Right forelimb (tissue), 1 donor: ENCODE measurements at places on chromosomes 12 and 14.

- DNase-seq, result no peak
These were observed 49.1 kb downstream of the TMX1 start for GRCh38 chr14:51289169-51289568.

DNA sequence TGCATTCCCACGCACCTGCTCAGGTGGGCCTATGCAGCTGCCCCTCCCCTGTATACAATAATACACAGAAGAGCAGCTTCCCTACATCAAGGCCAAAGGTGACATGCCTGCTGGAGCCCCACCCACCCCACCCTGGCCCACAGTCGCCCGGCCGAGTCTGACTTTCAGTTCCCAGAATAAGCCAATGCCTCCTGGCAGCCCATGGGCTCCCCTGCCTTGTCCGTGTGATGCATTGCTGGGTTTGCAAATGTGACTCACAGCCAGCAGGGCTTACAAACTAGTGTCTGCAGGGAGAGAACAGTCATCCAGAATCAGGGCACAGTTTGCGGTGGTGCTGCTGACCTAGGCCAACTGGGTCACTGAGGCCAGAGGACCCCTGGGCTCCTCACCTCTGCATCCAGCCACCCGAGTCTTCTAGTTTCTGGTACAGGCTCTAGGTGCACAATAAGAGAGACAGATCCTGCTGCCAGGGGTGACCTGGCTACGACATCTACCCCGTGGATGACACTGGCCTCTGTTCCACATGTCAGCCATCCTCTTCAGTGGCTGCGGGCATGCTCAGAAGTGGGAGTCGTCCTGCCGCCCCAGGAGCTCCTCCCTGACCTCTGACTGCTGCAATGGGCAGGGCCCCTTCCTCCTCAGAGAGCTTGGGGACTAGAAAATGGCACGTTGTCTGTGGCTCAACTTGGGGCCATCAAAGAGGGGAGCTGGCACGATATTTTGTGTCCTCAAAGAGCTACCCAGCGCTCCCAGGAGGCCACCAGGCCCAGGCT, 84.5 kb downstream of the CHGA start:
- no peak for DNase-seq

- DNase-seq, result no peak
These were observed 8.5 kb downstream of the RACGAP1 start for GRCh38 chr12:50016501-50017475.

DNA sequence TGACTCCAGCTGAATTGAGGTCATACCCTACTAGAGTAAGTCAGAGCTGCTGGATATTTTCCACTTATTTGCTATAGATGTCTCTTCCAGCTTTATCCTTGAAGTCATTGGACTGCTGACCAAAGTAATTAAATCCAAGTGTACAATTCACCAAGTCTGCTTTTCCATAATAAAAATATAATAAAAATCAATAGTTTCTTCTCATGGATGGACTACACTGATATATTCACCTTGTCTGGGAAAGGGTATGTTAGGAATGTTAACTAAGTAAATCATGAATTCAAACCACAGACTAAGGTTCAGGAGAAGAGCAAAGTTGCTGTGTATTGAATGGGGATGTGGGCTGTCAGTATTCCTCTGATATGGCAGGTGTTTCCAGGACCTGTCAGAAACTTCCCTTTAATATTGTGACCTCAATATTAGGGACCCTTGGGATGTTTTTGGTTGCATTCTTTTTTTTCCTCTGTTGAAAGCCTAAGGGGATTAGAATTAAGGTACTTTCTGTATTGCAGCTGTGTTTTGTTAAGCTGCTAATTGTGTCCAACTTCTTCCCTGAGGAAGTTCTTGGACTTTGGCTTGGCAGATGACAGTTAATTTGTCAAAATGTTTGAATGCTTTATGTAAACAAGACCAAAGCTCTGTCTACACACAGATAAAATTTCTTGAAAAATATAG, 284.0 kb downstream of the ATP23 start:
- DNase-seq, result no peak

DNA sequence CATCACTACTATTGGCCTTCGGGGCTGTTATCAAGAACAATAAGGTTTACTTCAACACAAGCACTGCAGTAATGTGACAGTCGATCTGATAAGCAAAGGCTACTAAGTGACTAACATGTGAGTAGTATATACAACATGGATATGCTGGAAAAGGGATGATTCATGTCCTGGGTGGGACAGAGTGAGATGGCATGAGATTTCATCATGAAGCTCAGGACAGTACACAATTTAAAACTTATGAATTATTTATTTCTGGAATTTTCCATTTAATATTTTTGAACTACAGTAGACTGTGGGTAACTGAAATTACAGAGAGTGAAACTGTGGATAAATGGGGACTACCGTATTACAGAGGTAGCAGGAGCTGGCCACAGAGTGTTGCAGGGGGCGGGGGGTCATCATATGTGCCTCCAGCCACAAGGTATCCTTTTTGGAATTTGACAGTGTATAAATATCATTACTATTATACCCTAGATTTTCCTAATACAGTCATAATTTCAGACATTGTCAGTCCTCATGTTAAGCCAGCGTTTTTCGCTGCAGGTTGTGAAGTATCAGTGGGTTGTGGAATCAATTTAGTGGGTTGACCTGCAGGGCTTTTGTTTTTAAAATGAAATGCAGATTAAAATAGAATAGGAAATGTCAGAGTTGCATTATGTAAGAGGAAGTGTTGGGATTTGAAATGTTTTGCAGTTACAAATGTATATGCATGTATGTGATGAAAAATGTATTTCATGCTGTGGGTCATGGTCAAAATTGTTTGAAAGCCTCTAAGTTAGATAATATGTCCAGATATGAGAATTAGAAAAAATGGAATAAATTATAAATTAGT, 148.0 kb upstream of the NUDT4 start:
- DNase-seq, result no peak

DNA sequence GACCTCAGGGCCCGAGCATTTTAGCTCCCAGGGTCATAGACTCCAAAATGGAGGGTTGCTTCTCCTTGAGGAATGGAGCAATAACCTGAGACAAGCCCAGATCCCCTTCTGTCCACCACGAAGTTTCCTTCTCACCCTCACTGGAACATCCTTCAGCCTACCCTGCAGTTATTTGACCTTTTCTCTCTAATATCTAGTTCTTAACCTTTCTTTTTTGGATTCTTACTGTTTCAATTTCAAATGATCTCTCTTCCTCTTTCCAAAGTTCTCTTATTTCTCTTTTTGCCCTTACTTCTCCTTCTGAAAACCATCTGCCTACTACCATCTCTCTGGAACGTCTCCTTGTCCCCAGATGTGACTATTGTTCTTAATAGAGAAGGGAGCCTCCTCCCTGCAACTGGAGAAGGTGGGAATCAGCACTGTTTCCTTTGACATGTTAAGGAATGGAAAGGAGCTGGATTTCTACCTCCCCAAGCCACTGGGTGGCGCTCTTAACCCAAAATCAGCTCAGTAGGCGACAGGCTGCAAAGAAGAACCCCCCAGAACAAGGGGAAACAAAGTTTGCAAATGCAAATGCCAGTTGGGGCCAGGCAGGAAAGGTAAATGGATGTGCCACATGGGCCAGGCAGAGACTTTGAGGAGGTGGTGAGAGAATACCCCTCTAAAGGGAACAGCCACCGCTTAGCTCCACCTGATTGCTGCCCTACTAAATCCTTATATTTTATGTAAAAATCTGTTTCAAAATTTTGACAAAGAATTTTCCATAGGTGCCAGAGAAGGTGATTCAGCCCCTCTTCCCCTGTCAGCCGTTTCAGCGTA, 22.4 kb upstream of the PDE1B start:
- peak; percentile 72 for DNase-seq

DNA sequence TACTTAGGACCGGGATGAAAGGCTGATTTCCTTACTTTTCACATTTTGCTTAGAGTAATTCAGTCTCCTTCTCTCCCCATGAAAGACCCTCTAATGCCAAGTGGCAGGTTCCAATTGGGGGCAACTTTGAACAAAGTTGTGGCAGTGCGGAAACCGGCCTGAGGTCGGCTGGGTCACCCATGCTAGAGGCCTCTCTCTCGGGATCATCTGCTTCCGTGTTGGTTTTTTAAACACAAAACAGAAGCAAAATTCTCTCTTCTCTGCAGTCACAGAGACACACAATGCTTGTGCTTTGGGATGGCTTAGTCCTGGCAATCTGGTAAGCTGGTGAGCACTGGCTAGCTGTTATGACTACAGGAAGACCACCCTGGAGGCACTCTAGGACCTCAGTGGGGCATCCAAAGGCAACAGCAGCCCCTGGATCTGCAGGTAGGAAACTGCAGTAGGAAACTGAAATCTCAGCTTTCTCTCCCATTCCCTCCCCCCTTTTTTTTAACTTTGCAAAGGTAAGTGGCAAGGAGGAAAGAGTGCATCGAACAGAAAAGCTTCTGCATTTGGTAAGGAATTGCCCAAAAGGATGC, 102.1 kb downstream of the BCL11B start:
- DNase-seq, result no peak

GRCh38 chr12:49882248-49882850, 21.4 kb downstream of the FAIM2 start:
- DNase-seq, result no peak

DNA sequence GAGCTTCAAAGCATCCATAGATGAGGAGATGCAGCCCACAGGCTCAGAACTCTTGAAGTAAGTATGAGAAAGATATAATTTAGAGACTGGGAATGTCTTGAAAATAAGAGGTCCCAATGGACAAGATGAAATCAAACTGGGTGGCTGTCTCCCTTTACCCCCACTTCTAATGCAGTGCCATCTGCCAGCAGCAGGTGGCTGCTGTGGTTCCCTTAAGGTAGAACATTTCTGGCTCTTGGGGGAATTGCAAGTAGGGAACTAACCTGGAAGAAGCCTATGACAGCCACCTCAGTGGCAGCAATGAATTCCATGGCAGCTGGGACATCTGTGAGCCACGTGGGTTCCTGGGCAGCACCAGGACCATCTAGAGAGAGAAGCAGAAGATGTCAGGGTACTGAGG, 648 bp downstream of the ERP27 start:
- no peak for DNase-seq

DNA sequence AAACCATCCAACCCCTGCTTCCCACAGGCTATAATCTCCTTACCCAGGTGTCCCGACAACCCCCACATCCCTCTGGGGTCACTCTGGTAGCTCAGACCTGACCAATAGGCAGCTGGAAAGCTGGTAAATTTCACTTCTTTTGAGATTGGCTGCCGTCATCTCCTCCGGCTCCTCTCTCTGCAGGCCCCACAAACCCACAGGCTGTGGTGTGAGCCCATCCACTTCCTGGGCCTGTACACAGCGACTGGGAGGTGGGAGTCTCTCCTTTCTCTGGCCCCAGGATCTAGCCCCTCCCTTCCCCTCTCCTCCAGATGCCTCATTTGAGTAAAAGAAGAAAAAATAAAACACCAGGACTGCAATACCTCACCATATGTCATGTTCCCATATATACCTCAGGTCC, 709 bp downstream of the INHBC start:
- no peak for DNase-seq

DNA sequence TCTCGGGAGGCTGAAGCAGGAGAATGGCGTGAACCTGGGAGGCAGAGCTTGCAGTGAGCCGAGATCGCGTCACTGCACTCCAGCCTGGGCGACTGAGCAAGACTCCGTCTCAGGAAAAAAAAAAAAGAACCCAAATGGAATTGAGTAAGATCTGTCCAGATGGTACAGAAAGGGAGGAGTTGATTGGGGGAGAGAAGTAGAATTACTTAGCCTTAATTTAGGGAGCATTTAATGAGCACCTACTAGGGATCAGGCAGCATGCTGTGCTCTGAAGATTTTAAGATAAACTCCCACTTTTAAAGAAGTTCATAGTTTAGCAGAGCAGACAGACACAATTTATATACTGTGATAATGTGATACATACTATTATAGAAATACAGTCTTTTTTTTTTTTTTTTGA, 4.5 kb downstream of the RAB5B start:
- DNase-seq, result no peak

DNA sequence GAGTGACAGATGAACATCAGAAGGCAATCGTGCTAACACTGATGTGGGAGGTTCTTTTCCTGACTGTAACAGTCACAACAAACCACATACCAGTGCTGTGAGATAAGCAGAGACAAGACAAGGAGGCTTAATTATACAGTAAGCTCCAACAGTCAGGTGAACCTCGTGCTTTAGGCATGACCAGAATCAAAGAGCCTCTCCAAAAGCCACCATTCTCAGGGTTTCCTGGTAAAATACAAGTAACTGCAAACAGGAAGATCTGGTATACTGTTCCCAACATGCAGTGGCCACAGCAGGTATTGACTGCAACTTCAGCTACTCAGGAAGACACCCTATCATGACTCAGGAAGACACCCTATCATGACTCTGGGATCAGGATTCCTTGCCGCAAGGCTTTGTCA, 47.3 kb upstream of the GTF2A1 start:
- no peak for DNase-seq

DNA sequence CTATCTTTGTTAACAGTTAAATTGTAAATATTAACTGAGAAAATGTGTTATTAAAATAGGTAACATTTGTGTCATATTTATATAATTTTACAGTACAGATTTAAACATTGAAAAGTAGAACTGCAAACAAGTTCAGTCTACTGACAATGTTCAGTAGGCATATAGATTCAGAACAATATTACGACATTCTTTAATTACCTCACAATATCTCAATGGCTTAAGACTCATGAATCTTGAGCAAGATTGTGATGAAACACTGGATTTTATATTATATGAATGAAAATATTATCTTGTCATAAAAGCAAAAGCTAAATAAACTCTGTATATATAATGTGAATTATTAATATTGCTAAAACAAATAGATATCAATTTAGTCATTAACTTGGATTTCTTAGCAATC, 194.9 kb downstream of the ADAMTS20 start:
- DNase-seq, result no peak

GRCh38 chr12:48968467-48968866, 3.1 kb downstream of the WNT10B start:
- DNase-seq, result no peak

DNA sequence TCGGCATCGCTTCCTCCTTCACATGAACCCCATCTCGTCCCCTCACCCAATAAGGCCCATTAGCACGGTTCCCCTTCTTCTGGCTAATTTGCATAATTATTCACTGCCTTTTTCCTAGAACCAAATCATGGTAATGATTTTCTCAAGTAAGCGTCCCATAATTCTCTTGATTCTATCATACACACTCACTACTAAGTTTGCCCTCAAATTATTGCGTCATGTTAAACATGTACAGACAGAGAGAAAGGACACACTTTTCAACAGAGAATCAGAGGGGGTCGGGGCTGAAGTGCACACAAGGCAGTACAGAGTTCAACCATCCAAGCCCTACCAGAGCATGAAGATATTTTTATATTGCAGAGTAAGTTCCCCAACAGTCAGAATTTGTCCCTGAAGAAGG, 256.6 kb downstream of the FOXN3 start:
- DNase-seq, result no peak

GRCh38 chr12:8077207-8077606, 4.9 kb upstream of the NECAP1 start:
- DNase-seq, result no peak

GRCh38 chr12:123445388-123446332, 9.2 kb upstream of the RILPL2 start:
- DNase-seq, result no peak
